ENCODE measurements at places on chromosomes 5 and 9.

DNA sequence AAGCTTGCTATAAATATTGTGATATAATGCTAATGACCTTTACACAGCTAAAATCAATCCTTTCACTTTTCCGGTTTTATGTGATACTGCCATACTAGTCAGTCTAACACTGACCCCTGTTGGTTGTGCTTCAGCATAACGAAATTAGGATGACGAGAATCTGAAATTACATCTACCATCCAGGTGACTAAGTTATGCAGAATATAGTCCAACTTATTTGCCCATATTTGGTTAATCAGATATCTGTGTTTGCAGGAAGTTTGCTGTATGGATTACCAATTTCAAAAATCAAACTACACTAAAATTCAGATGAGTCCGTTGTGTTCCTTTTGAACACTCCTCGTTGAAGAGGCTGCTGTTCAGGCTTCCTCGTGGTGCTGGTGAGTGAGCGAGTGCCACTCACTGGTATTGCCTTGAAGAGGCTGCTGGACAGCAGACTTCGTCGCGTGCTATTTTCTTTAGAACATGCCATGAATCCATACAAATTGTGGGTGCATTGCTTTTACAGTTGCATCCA, 32.5 kb downstream of the TENT4A start:
- DNase-seq, result peak; percentile 71

DNA sequence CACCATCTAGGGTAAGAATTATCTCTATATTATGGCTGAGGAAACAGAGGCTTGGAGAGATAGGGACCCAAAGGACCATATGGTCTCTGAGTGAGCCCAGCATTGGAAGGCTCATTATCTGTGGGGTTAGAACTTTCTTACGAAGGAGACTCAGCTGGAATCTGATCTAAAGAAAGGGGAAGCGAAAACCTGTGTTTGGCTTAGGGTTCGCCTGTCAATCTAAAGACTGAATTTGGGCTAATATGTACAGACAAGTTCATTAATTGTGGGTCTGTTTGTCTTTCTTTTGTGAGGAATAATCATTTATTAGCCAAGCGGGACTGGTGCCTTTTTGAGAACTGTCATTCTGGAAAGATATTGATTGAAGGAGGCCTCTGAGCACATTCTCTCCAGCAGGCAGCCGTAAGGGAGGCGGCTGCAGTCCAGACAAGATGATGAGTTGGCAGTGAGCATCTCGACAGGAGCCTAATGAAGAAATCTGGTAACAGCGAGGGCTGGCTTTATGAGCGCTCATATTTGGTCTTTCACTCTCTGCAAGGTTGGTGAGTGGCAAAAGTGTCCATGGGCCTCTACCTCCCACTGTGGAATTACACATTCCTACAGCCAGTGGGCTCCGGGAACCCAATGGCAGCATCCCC, 104.2 kb upstream of the GPR151 start:
- DNase-seq, result no peak

DNA sequence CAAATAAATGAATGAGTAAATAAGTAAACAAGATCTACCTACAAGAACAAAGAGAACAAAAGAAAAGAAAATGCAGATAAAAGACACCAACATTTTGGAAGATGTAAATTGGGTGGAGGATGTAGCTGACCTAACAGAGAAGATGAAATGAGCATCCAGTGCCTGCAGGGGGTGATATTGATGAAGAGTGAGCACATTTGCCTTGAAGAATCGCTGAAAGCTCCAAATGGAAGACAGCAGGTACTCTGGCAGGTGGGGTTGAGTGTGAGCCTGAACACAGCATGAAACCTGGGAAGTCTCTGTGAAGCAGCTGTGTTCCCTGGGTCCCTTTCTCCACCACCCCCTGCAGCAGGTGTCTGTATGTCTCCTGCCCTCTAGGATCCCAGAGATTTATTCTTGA, 125.6 kb downstream of the NXNL2 start:
- peak; percentile 33 for DNase-seq

DNA sequence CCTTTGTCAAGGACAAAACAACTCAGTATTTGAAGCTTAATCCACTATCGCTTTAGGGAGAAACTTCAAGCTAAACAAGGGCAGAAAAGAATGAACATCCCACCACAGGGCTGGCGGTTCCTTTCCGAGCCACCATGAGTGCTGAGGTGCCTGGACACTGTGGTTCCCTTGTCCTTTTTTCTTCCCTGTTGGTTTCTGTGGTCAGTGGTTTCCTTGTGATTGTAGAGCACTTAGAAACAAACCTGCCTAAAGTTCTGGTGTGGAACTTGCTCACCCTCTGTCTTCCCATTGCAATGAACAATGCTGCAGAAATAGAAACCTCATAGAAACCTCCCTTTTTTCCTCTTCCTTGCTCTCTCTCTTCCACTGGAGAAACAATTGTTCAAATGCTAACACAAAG, 79.3 kb upstream of the TBC1D2 start:
- DNase-seq, result no peak

- DNase-seq, result no peak
Observed at GRCh38 chr9:18891946-18892670, 140.9 kb downstream of the SAXO1 start.

DNA sequence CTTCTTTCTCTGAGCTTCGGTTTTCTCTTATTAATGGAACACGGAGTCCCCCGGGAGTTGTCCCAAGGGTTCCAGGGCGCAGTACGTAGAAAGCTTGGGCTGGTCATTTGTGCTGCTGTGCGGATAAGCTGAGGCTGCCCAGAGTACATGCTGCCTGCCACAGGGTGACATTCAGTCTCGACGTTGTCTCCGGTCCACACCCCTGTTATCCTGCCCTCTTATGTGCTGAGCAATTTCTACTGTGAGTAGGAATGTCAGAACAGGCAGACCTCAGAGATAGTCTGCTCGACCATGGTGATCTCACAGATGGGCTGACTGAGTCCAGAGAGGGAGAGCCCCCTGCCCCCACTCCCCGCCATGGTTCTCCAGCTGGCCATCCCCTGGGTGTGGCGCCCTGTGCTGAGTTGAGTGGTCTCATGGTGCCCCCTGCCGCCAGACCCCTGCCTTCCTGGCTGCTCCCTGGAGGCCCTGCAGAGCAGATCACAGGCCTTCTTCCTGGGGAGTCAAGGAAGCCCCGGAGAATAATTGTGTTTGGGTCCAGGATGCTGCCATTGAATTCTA, 124.0 kb downstream of the RGS3 start:
- no peak for DNase-seq

GRCh38 chr5:95274011-95274410, 10.9 kb downstream of the MCTP1 start:
- no peak for DNase-seq

Data from AG10803 (cell line).